ENCODE measurements at places on chromosomes 3 and 15. TPM values are rescaled to one million over a fixed set of nuclear protein-coding genes. Genes with fewer than 3 reads are reported as not detected.

The RTP1 gene
- total RNA-seq: 0.27 TPM

GRCh38 chr3:19749448-19750017 lies 184.5 kb downstream of the EFHB start:
- no peak for DNase-seq

GRCh38 chr15:100958326-100959065 lies 39.3 kb downstream of the LRRK1 start:
- DNase-seq: no peak

DNA sequence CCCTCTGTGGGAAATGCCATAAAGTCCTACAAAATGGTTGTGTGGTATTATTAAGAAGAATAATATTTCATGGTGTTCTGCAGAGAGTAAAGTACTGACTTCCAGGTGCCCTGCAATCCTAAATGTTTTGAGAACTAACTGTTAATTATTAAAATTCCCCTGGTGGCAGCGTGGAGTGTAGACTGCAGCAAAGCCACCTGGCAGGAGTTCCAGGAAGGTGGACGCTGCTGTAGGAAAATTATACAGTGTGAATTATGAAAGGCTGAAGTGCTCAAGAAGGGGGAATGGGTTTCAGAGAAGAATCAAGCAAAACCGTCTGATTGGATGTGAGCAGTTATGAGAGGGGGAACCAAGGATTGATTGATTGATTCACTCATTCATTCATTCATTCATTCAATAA lies 572.4 kb upstream of the PPP2R3A start:
- no peak for DNase-seq

DNA sequence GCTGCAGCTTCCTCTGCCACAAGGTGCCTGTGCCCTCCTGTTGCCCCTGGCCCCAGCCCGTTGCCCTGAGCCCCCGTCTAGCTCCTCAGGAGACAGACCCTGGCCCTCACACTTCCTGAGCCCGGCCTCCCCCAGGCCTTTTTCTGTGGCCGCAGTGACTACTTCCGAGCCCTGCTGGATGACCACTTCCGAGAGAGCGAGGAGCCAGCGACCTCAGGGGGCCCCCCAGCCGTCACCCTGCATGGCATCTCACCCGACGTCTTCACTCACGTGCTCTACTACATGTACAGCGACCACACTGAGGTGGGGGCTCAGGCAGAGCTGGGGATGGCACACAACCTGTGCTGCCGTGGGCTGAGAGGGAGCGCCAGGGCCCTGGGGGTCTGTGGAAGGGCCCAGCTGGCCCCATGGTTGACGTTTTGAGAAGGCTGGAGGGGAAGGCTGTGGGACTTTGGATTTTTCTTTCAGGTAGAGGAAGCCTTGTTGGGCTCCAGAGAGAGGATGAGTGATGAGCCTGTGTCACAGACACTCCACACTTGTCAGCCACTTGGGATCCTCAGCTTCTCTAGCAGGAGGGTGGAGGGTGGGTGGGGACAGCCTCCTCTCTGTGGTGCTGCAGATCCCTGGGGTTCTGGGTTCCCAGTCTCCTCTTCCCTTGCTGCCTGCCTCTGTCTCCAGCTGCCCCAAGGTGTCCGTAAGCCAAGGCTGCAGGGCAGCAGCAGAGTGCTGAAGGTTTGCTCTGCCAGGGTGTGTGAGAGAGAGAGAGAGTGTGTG lies 5.0 kb downstream of the ABTB1 start:
- DNase-seq: no peak

The LYZL4 gene
- total RNA-seq: not detected

GRCh38 chr3:148158210-148158609 lies 539.5 kb upstream of the AGTR1 start:
- no peak for DNase-seq
